ENCODE measurements at places on chromosomes 2 and 18.

DNA sequence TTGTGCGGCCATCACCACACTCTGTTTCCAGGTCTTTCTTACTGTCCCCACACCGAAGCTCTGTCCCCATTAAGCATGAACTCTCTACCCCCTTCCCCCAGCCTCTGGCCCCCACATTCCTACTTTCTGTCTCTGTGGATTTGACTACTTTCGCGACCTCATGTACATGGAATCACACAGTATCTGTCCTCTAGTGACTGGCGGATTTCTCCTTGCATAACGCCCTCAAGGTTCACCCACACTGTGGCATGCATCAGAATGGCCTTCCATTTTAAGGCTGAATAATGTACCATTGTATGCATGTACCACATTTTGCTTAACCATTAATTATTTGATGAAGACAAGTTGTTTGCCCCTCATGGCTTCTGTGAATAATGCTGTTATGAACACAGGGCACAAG is 467.6 kb upstream of the HS6ST1 start:
- DNase-seq = no peak

GRCh38 chr2:51855683-51856082 is 823.8 kb upstream of the NRXN1 start:
- no peak for DNase-seq

DNA sequence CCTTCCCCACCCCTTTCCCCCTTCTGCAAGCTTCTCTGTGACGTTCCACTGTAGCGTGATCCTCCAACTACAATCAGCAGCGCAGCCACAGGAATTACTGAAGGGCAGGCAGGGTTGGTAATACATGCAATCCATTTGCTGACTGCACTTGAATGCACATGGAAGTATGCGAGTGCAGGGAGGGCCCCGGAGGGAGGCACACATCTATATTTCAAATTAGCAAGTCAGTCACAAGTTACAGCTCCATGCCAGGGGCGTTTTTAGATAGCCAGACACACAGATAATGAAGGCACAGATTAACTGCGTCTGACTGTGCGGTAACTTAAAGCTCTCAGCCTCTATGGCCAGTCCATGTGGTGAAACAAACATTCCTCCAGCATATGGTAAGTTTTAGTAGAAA is 209.2 kb upstream of the GATA6 start:
- DNase-seq = no peak

DNA sequence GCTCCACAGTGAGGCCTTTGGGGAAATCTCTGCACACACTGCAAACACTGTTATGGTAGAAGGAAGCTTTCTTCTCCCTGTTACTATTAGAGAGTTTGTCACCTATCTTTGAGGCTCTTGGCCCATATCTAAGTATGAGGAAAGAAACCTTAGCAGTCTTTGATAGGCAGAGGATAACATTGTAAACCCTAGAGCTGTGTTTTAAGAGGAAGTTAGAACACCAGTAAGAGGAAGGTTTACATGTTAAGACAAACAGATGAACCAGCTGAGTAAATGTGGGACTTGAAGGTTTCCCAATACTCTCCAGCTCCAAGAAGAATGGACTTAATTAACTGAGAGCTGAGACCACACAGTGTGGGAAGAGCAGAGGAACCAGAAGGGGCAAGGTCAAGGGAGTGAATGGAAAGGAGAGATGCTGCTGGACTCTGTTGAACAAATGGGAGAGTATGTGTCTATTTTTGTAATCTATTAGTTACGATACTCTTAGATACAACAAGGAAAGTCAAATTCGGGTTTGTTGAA is 257.0 kb downstream of the DPP10 start:
- DNase-seq = no peak

- no peak for DNase-seq
These were observed 28.7 kb upstream of the ATP8B1 start for GRCh38 chr18:57831597-57832377.

DNA sequence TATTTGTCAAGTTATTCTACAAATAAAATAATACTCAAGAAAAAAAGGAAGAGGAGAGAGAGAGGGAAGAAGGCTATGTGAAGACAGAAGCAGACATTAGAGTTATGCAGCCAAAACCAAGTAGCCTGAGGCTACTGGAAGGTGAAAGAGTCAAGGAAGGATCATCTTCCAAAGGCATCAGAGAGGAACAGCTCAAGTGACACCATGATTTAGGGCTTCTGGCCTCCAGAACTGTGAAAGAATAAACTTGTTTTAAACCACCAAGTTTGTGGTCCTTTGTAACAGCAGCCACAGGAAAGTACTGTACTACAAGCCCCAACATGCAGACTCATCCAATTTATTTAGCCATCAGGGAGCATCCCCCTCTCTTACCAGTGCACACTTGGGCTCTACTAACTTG is 788.5 kb upstream of the LRRTM1 start:
- DNase-seq = no peak

- peak; percentile 90 for DNase-seq
These were observed 132.3 kb upstream of the DLX2 start for GRCh38 chr2:172234716-172235691.

- no peak for DNase-seq
These were observed 1037.6 kb downstream of the DSC3 start for GRCh38 chr18:30004965-30005364.

DNA sequence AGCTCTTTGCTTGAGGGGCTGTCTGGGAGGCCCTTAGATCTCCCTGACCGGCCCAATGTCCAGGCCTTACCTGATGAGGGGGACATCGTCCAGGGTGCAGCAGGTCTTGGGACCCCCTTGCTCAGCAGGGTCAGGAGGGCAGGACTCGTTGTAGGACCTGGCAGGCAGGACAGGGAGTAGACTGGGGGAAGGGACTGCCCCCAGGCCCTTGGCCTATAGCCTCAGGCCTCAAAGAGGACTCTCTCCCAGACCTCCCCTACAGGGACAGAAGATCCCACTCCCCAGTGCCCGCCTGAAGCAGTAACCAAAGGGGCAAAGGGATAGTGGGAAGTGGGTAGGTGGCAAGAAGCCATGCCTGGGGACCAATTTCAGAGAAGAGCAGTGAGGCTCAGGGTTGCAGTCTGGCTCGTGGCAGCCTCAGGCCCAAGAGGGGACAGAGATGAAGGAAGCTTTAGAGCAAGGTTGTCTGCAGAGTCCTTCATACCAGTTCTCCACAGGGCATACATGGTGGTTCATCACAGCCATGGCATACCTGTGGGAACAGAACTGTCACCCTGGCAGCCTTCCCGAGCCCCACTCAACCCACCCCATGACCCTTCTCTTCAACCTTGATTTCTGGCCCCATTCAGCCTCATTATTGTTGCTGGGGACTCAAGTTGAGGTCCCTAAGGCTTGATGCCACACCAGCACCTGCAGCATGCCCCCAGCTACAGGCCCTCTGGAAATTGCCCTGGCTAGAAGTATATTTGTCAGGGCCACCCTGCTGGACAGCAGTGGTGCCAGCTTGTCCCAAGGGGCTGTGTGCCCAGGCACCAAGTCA is 1.3 kb downstream of the TMEM150A start:
- DNase-seq = no peak

GRCh38 chr2:192560326-192560725 is 365.6 kb upstream of the TMEFF2 start:
- DNase-seq = no peak

GRCh38 chr2:237568121-237568660 is 1.8 kb downstream of the PRLH start:
- DNase-seq = no peak

DNA sequence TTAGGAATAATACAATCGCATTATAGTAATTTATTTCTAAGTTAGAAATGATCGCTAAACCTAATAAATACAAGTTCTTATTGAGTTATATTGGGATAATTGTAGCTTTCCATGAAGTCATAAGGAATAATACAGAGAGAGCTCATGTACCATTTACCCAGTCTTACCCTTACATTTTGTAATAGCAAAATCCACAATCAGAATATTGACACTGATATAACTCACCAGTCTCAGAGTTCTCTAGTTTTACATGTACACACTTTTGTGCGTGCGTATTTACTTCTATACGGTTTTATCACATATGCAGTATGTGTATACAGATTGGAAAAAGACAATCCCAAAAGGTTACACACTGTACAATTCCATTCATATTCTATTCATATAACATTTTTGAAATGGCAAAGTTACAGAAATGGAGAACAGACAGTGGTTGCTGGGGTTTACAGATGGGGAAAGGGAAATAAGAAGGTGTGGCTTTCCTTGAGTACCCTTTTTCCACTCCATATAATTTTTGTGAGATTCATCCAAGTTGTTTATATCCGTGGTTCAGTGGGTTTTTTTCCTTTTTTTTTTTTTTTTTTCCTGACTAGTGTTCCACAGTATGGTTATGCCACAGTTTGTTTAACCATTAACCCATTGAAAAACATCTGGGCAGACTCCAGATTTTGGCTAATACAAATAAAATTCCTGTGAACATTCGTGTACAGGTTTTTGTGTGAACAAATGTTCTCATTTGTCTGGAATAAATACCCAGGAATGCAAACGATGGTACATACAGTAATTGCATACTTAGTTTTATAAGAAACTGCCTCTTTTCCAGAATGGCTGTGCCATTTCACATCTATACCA is 117.2 kb downstream of the HNMT start:
- no peak for DNase-seq

GRCh38 chr2:3659447-3660432 is 1.7 kb downstream of the ALLC start:
- peak; percentile 19 for DNase-seq

DNA sequence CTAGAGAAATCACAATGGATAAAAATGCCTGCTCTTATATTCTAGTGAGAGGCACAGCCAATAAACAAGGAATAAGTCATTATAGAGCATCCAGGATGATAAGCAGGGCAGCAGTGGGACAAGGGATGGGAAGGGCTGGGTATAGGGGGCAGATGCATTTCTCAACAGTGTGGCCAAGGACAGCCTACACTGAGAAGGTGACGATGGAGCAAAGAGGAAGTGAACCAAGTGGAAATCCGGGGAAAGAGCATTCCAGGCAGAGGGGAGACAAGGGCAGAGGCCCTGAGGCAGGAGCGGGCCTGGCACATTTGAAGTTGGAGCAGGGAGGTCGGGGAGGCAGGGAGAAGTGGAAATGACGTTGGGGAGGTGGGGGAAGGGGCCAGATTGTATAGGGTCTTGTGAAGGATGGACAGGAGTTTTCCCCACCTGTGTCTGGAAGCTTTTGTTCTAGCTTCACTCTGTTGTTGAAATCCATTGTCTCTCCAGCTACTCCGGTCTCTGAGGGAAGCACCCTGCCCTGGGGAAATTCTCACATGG is 17.6 kb downstream of the TMEM177 start:
- no peak for DNase-seq

- no peak for DNase-seq
These were observed 13.9 kb downstream of the BMP10 start for GRCh38 chr2:68857202-68857845.

- no peak for DNase-seq
These were observed 144.1 kb upstream of the COPS8 start for GRCh38 chr2:236941551-236941950.

DNA sequence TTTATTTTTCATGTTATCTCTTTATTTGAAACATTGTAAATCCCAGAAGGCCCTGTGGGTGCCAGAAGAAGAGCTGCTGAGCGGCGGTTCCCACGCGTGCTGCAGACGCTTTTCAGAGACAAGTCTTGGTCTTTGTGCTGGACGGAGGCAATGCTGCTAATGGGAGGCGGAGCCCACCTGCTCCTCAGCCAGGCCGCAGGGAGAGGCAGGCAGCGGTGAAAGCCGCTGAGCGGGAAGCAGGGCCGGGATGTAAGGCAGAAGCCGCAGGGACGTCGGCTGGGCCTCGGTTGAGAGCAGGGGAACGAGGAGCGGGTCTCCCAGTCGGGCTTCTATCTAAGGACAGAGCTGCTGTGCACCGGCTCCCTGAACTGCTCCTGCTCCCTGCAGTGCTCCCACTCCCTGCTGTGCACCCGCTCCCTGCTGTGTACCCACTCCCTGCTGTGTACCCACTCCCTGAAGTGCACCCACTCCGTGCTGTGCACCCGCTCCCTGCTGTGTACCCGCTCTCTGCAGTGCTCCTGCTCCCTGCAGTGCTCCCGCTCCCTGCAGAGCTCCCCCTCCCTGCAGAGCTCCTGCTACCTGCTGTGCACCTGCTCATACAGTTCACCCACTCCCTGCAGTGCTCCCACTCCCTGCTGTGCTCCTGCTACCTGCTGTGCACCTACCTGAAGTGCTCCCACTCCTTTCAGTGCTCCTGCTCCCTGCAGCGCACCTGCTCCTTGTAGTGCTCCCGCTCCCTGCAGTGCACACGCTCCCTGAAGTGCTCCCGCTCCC is 16.4 kb downstream of the TMEM18 start:
- no peak for DNase-seq

GRCh38 chr18:44682201-44682870 is 1.6 kb downstream of the SETBP1 start:
- no peak for DNase-seq

- no peak for DNase-seq
These were observed 131.3 kb upstream of the UNC80 start for GRCh38 chr2:209640358-209640757.

- DNase-seq = no peak
These were observed 255.8 kb upstream of the LRRTM1 start for GRCh38 chr2:80560326-80560725.

GRCh38 chr2:12469141-12469561 is 247.6 kb upstream of the TRIB2 start:
- DNase-seq = no peak

GRCh38 chr2:118994172-118994700 is 52.2 kb downstream of the MARCO start:
- DNase-seq = no peak

DNA sequence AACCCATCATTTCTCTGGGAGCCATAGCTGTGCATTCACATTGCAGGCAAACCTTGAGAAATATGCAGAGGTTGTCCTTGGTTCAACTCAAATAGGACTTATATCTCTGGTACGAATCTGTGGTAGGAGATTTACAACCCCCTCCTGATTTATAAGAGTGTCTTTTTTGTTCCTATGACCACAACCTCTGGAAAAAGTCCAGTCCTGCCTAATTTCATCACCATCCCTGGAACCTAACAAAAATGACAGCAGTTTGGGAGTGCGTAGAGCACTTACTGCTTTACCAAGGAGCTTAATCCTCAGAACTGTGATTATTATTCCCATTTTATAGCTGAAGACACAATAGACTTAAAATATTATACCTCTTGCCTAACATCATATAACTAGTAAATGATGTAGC is 66.5 kb downstream of the VWC2L start:
- DNase-seq = no peak

DNA sequence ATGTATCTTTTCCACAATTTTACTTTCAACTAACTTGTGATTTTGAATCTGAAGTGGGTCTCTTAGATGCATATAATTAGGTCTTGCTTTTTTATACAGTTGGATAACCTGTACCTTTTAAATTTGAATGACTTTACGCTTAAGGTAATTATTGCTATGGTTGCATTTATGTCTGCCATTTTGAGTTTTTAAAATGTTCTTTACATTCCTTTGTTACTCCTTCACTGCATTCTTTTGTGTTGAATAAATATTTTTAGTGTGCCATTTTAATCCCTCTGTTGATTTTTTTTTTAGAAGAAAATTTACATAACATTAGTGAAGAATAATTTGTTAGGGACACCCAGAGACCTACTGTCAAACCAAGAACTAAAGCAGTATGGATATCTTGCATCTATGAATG is 65.3 kb downstream of the BIRC6 start:
- DNase-seq = no peak

GRCh38 chr2:78416625-78417300 is 608.7 kb upstream of the REG3G start:
- no peak for DNase-seq

Data from NCI-H774 (cell line).